Cardiac septum (tissue), 1 donor: ENCODE measurements at places on chromosomes 12 and 14. TPM values are rescaled to one million over a fixed set of nuclear protein-coding genes. Genes with fewer than 3 reads are reported as not detected.

The RILPL2 gene
- total RNA-seq = 1.6 TPM

The CFAP54 gene
- total RNA-seq = 0.48 TPM

The CRACR2A gene
- 2.3 TPM for total RNA-seq

The PMCH gene
- total RNA-seq = not detected

The EIF2S3B gene
- 0.62 TPM for total RNA-seq

The GALNT6 gene
- 0.65 TPM for total RNA-seq

The KRT72 gene
- total RNA-seq = not detected

The KRT81 gene
- total RNA-seq = not detected

The KLRC3 gene
- total RNA-seq = not detected

The TPPP2 gene
- total RNA-seq = 0.73 TPM

The OR10G2 gene
- total RNA-seq = not detected

The LRTM2 gene
- total RNA-seq = not detected

The CEBPE gene
- total RNA-seq = not detected

The ETNK1 gene
- total RNA-seq = 20.6 TPM

The SHMT2 gene
- 38.8 TPM for total RNA-seq

The OAS3 gene
- 6.4 TPM for total RNA-seq

The NRL gene
- 2.4 TPM for total RNA-seq

The FOXN3 gene
- 87.6 TPM for total RNA-seq

The C1S gene
- total RNA-seq = 69.0 TPM

The RD3L gene
- 13.1 TPM for total RNA-seq

The PRPH gene
- total RNA-seq = 0.38 TPM

The MMP19 gene
- 1.6 TPM for total RNA-seq

The SMIM10L1 gene
- 22.1 TPM for total RNA-seq

The CFL2 gene
- total RNA-seq = 673 TPM

The NUDT4 gene
- 116 TPM for total RNA-seq

The CRADD gene
- 50.8 TPM for total RNA-seq

The ABCC9 gene
- total RNA-seq = 66.2 TPM

The NT5DC3 gene
- total RNA-seq = 4.7 TPM

The OVCH1 gene
- total RNA-seq = not detected

The PKP2 gene
- 463 TPM for total RNA-seq

The LRRC9 gene
- total RNA-seq = 0.24 TPM

The PLBD2 gene
- total RNA-seq = 30.8 TPM

The ESR2 gene
- 0.38 TPM for total RNA-seq

The CIROP gene
- not detected for total RNA-seq

The KLRK1 gene
- total RNA-seq = 0.19 TPM

The TFCP2 gene
- total RNA-seq = 20.2 TPM

The MGP gene
- 677 TPM for total RNA-seq

The CCDC197 gene
- total RNA-seq = 3.4 TPM

The SPX gene
- total RNA-seq = 10.0 TPM

The HOXC13 gene
- total RNA-seq = not detected

The C12orf50 gene
- total RNA-seq = 0.05 TPM

The VRTN gene
- total RNA-seq = not detected

The APOF gene
- not detected for total RNA-seq

The MYO1H gene
- total RNA-seq = not detected

The MIA2 gene
- 24.0 TPM for total RNA-seq

The FGD4 gene
- 19.4 TPM for total RNA-seq

The AVPR1A gene
- total RNA-seq = 1.4 TPM

The ETFBKMT gene
- total RNA-seq = 5.7 TPM

The CBX5 gene
- 39.5 TPM for total RNA-seq

The SNRPF gene
- 10.1 TPM for total RNA-seq

The MYL6B gene
- total RNA-seq = 37.6 TPM

The LTBP2 gene
- 93.7 TPM for total RNA-seq

The SLC7A8 gene
- 4.4 TPM for total RNA-seq

The KRT83 gene
- not detected for total RNA-seq

The DAO gene
- not detected for total RNA-seq
